Karpas-422 (cell line): ENCODE measurements at places on chromosomes 1 and 21. TPM values are rescaled to one million over a fixed set of nuclear protein-coding genes. Genes with fewer than 3 reads are reported as not detected.

The AGMAT gene
- 3.3 and 8.6 TPM in 2 replicates for total RNA-seq

The ACTA1 gene
- total RNA-seq, result not detected in 2 replicates

The KCNE1 gene
- not detected in 2 replicates for total RNA-seq

The SPRR2F gene
- total RNA-seq, result not detected in 2 replicates

The KCNH1 gene
- not detected in 2 replicates for total RNA-seq

The STIL gene
- 15.2 and 29.4 TPM in 2 replicates for total RNA-seq

The DARS2 gene
- total RNA-seq, result 23.4 and 39.3 TPM in 2 replicates

DNA sequence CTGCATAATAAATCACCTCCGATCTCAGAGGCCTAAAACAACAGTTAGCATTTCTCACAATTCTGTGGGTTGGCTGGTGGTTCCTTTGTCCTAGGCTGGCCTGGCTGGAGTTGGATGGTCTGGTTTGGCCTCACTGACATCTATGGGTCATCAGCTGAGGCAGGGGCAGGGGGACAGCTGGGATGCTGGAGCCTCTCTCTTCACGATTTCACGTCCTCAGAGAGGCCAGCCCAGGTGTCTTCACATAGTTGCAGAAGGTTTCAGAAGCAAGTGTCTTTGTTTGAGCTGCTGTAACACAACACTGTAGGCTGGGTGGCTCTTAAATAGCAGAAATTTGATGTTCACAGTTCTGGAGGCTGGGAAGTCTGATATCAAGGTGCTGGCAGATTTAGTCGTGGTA, 155.5 kb upstream of the CACNA1E start:
- DNase-seq, result no peak

- DNase-seq, result peak; percentile 28
Observed at GRCh38 chr1:243421784-243422183, 165.9 kb downstream of the SDCCAG8 start.

GRCh38 chr1:41474490-41475271, 9.8 kb downstream of the EDN2 start:
- DNase-seq, result no peak

DNA sequence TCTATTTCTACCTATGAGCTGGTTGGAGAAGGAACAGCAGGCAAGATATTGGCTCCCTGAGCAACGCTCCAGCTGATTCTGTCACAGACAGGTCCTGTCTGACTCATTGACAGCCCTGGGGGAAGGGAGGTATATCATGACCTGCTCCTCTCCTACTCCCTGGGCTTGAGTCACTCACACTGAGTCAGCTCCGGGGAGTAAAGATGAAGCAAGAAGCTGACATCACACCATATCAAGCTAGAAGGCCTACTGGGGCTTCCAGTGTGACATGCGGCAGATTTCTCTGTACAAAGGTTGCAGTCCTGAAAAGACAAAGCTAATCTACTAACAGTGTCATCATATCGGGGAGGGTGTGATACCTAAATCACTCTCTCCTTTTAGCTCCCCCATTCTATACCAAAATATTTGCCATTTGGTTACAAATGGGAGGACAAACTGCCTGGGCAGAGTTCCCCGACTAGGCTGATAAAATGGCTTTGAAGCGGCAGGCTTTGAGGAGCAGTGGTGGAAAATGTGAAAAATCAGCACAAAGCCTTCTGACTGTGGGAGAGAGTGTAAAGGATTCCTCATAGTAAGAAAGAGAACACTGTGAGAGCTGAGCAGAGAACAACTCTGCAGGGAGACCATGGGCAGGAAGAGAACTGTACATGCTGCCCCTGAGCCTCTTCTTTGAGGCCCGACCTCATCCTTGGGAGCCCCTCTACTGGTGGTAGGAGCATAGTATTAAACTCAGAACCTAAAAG, 15.5 kb downstream of the PI4KB start:
- no peak for DNase-seq

DNA sequence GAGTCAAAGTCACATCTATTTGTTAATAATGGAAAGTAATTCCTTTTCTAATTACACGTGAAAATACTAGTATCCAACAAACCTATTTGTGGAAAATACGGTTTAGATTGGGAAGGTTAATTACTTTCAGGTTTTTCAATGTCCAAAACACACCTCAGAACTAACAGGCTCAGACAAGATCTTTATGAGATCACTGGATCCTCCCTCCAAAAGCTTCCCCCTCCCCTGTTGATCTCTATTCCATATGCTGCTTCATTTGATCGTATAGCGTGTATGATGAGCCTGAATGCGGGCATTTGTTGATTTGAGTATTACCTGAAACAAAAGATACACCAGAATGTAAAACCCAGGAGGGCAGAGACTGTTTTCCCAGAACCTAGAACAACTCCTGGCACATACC, 26.5 kb downstream of the ERG start:
- DNase-seq, result no peak

- DNase-seq, result no peak
Observed at GRCh38 chr1:34328281-34328799, 151.6 kb downstream of the C1orf94 start.

DNA sequence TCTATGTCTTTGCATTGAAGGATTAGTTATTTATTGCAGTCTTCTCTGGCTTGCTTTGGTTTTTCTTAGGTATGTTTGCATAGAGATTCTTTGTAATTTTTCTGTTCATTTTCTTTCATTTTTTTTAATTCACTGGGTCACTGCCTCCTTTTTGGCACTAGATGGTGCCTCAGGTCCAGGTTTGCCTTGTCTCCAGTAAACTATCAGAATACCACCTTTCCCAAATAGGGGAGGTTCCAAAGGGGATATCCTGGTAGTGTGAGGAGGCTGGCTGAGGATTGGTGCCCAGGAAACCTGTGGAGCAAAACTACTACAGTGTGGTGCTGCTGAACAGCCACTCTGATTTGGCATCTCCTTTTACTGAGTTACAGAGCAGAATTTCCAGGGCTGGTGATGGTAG, 257.1 kb downstream of the KCTD3 start:
- DNase-seq, result no peak

DNA sequence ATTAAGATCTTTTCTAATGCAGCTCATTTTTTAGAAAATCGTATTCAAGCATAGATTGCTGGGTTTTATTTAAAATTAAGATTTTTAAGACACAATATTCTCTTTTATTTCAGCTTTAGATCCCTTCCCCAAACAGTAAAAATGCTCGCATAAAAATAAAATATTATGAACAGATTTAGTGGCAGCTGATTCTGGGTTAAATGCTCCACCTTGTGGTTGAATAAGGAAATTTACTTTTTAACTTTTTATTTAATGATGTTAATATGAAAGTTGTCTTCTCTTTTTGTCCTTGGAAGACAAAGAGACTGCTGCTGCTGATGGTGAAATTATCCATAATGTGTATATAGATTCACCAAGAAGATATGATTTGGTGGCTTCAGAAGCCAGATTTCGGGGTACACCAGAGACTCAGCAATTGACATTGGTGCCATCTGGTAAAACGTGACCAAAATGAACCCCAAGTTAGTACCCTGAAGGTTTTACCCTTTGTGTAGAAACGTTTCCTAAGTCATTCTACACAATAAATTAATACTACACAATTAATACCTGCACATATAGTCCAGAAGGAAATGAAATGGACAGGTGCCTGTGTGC, 128.0 kb downstream of the ADAMTS1 start:
- peak; percentile 63 for DNase-seq

DNA sequence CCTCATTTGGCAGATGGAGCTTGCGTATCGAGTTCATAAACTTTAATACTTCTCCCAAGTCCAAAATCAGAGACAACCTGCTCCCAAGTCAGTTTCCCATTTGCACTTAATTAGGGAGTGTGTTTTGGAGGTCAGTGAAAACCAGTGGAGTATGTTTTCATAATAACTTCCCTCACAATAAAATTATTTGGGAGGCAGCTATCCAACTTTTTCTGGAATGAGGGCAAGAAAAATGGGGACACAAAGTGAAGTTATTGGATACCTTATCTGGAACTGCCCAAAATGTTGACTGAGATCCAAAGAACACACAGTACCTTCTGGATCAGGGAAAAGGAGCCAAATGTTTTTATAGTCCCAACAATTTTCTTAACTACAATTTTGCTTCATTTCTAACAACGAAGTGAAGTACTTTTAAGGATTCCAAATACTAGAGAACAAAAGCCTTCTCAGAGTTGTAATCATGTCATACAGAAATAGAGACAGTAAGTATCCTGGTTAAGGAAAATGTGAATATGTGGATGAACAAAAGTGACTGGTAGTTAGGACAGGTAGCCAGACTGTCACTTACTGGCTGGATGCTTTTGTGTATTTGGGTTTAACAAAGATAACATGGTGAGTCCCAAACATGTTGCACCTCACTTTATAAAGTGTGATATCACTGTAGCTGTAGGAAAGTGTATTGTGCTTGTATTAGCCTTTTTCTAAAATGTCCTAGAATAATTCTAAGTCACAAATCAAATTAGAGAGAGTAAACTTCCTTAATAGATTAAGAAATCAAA, 325.0 kb downstream of the HLX start:
- no peak for DNase-seq

GRCh38 chr21:37582590-37582989, 216.0 kb downstream of the DYRK1A start:
- DNase-seq, result peak; percentile 68

- peak; percentile 76 for DNase-seq
Observed at GRCh38 chr21:43611598-43612369, 47.5 kb downstream of the HSF2BP start.

GRCh38 chr1:159743651-159744410, 29.4 kb upstream of the CRP start:
- no peak for DNase-seq

- DNase-seq, result no peak
Observed at GRCh38 chr1:159815926-159816325, 10.7 kb upstream of the SLAMF8 start.

DNA sequence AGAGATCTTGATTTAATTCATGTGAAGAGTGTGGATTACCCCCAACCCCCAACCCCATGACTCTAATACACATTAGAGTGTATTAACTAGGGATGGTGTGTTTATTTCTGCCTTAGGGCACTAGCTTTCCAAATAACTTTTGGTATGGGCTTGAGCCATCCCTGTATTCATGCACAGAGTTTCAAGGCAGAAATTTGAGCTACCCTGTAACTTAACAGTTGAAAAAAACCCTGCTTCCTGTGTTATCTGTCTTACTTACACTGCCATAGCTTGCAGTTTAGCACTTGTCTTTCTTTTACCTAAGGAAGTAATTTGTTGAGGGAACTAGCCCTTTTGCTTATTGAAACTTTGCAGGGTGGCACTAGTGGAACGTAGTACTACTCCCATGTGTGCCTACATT, 6.3 kb downstream of the SRSF11 start:
- no peak for DNase-seq

DNA sequence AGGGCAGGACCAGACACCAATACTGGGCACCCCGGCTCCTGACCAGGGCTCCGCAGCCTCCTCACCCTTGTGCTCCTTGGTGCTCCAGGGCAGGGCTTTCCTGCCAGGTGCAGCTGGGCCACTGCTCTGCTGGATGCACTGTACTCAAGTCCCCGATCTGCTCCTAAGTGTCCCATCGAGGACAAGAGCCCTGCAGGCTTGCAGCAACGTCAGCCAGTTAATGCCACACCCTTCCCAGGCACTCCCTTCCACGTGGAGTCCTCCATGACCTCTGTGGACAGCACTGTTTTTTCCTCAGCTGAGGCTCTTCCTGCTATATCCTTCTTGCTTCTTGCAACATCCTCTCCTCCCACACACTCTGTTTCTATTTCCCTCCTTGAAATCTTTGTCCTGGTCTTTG, 94.0 kb upstream of the NGF start:
- DNase-seq, result no peak

- DNase-seq, result no peak
Observed at GRCh38 chr1:22376001-22376400, 75.7 kb upstream of the ZBTB40 start.

- DNase-seq, result no peak
Observed at GRCh38 chr1:118184739-118185083, 317 bp downstream of the SPAG17 start.

- DNase-seq, result no peak
Observed at GRCh38 chr1:195958131-195958530, 650.1 kb downstream of the KCNT2 start.

- DNase-seq, result peak; percentile 85
Observed at GRCh38 chr1:184974056-184974836, at the start of gene NIBAN1. NIBAN1 (minus strand) TSS chr1:184974508; CDS start chr1:184974356, 152 bp downstream.

DNA sequence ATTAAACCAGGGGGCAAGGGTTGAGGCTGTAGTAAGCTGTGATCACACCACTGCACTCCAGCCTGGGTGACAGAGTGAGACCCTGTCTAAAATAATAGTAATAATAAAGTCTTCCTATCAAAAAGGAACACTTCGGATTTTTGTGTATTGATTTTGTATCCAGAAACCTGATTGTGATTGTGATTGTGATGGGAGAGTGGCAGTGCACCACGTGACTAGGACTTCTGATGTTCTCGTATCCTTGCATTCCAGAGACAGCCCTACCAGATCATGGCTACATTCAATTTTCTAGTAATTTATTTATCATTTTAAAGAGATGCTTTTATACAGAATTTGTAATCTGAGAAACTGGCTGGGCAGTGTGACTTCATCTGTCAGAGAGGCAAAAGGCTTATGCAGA, 2.6 kb upstream of the KIF1B start:
- no peak for DNase-seq
